Activated T-helper 1 cell treated with Interleukin-2 at 50 U/mL for 16 hours (primary cell): ENCODE measurements at places on chromosomes 1 and 21.

DNA sequence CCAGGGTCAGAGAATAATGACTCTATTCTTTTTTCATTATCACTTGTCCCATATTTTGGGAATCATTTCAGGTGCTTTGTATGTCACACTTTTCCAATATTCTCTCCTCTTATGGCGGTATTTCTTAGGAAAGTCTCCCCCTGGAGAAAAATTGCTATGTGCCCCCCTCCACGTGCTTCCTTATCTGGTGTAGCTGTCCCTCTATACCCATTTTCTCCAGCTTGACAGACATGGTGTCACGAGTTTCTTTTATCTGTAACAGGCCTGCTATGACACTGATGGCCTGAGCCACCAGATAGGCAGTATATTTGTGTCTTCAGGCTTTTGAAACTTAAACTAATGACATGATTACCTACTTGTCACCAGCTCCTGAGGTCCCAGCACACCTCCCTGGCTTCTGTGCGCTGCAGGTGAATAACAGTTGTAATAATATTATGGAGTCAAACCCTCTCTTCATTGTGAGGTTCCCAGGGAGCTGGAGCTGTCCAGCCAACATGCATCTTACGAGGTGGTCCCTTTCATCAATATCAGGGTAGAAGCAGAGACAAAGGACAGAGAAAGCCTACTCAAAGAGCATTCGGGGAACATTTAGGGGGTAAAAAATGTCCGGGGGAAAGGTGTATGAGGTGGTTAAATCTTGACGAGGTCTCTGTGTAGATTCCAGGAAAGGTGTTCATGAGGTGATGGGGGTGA lies 71.2 kb upstream of the DUSP10 start:
- DNase-seq: no peak

GRCh38 chr1:103171041-103171590 lies 62.8 kb upstream of the COL11A1 start:
- DNase-seq: no peak

GRCh38 chr1:19254416-19254815 lies 2.8 kb downstream of the MRTO4 start:
- no peak for DNase-seq

- no peak for DNase-seq
Measured at GRCh38 chr1:180312926-180313325, 82.9 kb downstream of the LHX4 start.

- DNase-seq: no peak
Measured at GRCh38 chr1:150162582-150162861, 12.8 kb downstream of the PLEKHO1 start.

GRCh38 chr1:172484252-172484651 lies 40.4 kb upstream of the PIGC start:
- no peak for DNase-seq

- DNase-seq: no peak
Measured at GRCh38 chr1:9111957-9112356, 16.9 kb downstream of the GPR157 start.

GRCh38 chr1:22763487-22764200 lies 53.0 kb downstream of the EPHB2 start:
- no peak for DNase-seq

DNA sequence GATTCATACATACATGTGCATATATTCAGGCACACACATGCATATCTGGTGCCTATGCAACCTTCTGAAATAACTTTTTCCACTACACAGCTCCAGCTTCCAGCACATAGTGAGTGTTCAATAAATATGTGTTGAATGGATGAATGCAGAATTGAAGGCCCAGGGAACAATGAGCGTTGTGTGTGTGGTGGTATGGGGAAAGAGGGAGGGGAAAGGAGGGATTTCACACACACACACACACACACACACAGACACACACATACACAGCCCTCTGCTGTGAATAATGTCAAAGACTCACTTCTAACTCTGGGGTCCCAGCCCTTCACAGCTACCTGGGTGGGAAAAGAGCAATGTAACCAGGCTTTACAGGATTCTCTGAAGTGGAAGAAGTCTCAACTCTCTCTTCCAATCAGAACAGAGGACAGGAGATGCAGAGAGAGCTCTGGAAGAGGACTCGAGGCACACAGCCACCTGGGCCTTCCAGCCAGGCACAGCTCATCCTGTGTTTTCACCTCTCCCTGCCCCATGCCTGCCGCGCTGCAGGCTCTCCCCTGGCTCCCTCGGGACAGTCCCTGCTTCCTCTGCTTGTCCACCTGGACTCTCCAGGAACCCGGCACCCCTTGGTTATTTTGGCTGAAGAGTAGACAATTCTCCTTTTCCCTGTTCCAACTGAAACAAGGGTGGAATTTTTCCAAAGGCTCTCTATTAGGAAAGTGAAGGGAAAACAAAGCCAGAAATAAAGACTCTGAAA lies 5.4 kb upstream of the IGSF8 start:
- DNase-seq: no peak
